SK-N-DZ (cell line): ENCODE measurements at places on chromosomes 2 and 18.

DNA sequence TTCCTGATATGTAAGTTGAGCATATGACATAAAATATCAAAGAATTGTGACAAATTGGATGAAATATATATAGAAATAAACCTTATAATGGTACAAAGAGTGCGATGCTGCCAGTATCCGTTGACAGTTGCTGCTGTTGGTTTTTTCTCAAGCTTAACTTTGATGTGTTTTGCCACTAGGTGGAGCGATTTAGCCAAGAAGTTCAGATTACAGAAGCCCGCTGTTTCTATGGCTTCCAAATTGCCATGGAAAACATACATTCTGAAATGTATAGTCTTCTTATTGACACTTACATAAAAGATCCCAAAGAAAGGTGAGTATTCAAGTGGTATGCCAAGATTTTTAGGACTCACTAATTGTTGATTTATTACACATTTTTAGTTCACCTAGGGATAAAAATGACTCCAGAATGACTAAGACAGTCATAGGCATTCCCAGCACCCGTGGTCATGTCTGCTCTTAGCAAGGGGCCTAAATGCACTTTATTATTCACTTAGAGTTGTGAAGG is 2.1 kb downstream of the RRM2 start:
- peak; percentile 71 for DNase-seq

DNA sequence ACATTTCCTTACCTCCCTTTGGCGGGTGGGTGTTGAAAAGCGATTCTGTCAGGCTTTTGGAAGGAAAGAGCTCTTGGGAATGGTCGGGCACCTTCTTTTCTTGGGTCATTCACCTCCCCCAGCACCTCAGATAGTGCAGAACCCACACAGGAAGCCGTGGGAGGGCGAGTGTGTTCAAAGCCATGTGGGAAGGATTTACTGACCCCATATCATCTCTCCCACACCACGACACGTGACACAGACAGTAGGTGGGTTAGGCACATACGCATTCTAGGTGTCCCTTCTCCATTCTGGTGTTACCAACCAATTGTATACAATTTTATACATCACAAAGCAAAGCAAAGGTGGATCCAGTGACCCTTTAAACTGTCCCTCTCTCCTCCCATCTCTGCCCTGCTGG is 263.7 kb upstream of the REV1 start:
- no peak for DNase-seq

GRCh38 chr2:227287771-227288170 is 37.3 kb upstream of the MFF start:
- DNase-seq: no peak

- no peak for DNase-seq
Measured at GRCh38 chr2:120852200-120852815, 116.6 kb downstream of the GLI2 start.

DNA sequence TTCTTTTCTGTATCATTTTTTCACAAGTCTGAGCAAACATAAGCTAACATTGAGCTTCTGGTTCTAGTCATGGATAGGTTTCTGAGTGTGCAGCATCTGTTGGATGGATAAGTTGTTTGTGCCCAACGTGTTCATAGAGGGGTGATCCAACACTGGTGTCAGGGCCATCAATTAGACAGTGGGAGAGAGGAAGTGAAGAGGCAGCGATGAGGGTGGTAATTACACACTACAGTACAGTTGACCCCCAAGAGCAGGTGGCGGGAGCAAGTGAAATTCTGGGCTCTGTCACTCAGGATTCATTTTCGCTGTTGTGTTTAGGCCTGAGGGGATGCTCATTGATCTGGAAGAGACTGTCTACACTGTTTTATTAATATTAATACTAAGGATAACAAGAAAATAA is 180.0 kb upstream of the CXCR4 start:
- no peak for DNase-seq

DNA sequence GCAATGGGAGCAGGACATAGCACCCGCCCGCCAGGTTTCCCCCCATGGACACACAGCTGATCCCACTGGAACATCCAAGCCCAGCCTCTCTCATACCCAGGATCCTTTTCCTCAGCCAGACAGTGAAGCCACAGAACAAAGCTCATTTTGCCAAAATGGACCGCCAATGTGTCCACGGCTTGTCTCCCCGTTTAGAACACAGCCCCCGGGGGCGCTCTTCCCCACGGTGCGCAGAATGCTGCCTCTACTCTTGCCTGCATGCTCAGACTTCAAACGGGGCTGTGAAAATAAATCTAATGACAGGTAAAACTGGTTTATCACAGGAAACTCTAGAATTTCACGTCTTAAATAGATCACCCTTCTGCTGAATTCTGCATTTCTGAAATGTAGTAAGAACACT is 548.5 kb upstream of the ID2 start:
- DNase-seq: no peak
